ENCODE measurements at places on chromosomes 3 and 15. TPM values are rescaled to one million over a fixed set of nuclear protein-coding genes. Genes with fewer than 3 reads are reported as not detected.
A peak's percentile ranks its signal among the peaks of the same experiment; 100 is the strongest.

NR2F2 gene
- not detected for polyA plus RNA-seq

DNA sequence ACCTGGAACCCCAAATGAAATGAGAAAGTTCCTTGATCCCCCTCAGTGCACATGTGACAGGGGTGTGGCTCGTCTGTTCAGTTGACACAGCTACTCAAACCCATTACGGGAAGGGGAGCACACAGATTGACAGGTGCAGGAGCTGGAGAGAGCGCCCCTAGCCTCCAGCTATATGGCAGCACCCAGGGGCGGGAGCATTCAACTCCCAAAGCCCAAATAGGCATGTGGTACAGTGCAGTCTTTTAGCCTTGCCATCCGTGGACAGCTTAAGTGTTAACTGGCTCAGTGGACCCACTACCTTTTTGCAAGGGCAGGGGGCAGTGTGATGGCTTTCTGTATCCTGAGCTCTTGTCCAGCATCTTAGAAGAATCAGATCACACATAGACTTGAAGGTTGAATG lies 1374.2 kb upstream of the ALCAM start:
- DNase-seq: no peak

DNA sequence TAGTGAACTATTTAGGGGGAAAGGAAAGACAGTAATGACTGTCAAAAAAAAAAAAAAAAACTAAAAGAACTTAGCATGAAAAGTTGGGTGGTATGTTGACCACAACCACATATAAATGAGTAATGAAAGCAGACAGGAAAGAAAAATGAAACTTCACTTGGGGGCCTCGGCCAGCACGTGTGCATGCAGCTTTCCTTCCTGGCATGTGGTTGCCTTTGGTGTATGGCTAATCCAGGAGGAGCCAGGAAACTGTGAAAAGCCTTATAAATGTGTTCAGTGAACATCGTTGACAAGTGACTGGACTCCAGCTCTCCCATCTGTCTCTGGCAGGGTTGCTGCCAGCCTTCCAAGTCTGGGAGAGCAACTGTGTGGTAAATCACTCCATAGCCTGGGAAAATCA lies 195.1 kb downstream of the DTWD1 start:
- DNase-seq: peak; percentile 57

LIPC gene
- polyA plus RNA-seq: not detected

SLC4A7 gene
- polyA plus RNA-seq: 19.1 TPM

- no peak for DNase-seq
Observed at GRCh38 chr3:134336587-134336986, 37.7 kb downstream of the AMOTL2 start.

GOLGA6D gene
- 0.34 TPM for polyA plus RNA-seq

Data from muscle of arm (tissue), 14 donors.